Regular cardiac myocyte (primary cell): ENCODE measurements at places on chromosomes 5 and 9. TPM values are rescaled to one million over a fixed set of nuclear protein-coding genes. Genes with fewer than 3 reads are reported as not detected.

Gene RNF183
- total RNA-seq: not detected in 2 replicates

Gene IL4
- total RNA-seq: not detected in 2 replicates

Gene ADAMTS6
- 205 and 208 TPM in 2 replicates for total RNA-seq

Gene GLRA1
- total RNA-seq: not detected in 2 replicates

Gene CDC20B
- 0.19 and 0.56 TPM in 2 replicates for total RNA-seq

Gene S1PR3
- 26.8 and 52.9 TPM in 2 replicates for total RNA-seq

Gene UBE2QL1
- under 0.01 TPM in 1 of 2 replicates, not detected in the other for total RNA-seq

Gene KCNN2
- total RNA-seq: not detected in 2 replicates

Gene ST8SIA4
- total RNA-seq: 2.5 and 3.8 TPM in 2 replicates

Gene CEMIP2
- 63.7 and 164 TPM in 2 replicates for total RNA-seq

Gene NUTM2F
- total RNA-seq: not detected in 2 replicates

Gene GRXCR2
- not detected in 2 replicates for total RNA-seq

Gene LHX3
- total RNA-seq: under 0.01 TPM in 1 of 2 replicates, not detected in the other

Gene AQP7
- 0.19 TPM in 1 of 2 replicates, not detected in the other for total RNA-seq
